ENCODE measurements at places on chromosomes 1 and 21.

DNA sequence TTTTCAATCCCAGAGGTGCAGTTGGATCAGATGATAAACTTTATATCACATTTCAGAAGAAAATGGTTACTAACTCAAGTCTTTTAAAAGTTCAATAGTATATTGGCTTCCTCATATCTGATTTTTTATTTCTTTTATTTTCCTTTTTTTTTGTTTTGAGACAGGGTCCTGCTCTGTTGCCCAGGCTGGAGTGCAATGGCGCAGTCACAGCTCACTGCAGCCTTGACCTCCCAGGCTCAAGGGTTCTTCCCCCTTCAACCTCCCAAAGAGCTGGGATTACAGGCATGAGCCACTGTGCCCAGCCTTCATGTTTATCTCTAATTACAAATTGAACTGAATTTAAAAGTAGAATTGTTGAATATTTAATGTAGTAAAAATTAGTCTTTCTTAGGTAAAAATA, 13.9 kb downstream of the FLVCR1 start:
- no peak for DNase-seq

DNA sequence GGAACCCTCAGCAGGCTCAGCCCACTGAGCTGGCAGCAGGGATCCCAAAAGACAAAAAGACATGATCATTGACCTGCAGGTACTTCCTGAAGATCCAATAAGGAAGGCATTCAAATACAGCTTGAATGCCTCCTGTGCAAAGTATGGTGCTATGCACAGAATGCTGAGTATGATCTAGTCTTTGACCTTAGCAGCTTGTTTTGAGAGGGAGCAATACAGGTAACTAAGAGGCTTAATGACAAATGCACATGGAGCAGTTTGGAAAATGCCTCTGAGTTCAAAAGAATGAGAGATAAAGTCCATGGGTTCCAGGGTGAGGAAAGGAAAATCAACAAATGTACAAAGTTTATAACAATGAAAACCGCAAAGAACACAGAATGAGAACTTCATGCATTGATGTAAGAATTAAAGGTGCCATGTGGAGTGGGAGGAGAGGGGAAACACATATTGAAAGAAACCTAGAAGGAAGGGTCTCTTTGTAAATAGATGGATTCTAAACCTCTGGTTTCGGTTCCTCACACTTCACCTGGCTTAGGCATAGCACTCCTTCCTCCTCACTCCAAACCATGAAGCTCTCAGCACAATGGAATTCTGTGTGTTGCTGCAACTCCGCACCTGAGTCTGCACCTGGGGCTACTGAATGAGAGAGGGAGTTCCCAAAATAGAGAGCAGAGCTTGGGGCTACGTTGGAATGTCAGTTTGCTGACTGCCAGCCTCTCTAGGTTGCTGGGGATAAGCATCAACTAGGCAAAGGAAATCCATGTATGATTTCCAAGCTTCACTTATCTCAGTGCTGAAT, 77.6 kb downstream of the PLXNA2 start:
- no peak for DNase-seq

GRCh38 chr1:12159816-12160215, 7.0 kb upstream of the TNFRSF1B start:
- DNase-seq, result no peak

- DNase-seq, result no peak
Observed at GRCh38 chr1:99614728-99615127, 31.2 kb upstream of the PALMD start.

DNA sequence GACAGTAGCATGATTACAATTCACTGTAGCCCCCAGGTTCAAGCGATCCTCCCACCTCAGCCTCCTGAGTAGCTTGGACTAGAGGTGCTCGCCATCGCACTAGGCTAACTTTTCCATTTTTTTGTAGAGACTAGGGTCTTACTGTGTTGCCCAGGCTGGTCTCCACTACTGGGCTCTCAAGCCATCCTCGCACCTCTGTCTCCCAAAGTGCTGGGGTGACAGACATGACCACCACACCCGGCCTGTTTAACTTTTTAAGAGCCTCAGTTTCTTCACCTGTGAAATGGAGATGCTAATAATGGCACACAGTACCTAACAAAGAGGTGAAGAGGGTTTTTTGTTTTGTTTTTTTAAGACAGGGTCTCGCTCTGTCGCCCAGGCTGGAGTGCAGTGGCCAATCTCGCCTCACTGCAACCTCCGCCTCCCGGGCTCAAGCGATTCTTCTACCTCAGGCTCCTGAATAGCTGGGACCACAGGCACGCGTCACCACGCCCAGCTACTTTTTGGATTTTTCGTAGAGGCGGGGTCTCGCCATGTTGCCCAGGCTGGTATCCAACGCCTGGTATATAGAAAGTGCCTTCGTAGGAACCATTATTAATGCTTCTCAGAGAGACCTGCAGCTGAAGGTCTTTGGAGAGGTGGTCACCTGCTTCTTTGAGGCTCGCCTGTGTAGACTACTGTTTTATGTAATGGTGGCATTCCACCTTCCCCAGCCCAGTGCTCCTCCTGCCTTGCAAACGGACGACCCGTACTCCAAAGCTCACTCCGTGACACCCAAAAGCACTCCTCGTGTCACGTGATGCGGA, 567 bp downstream of the PMVK start:
- DNase-seq, result no peak

All from AG09319 (cell line).